Naive B cell (primary cell): ENCODE measurements at places on chromosomes 4 and X.

- no peak for DNase-seq
Observed at GRCh38 chr4:41207291-41207831, 7.0 kb downstream of the APBB2 start.

DNA sequence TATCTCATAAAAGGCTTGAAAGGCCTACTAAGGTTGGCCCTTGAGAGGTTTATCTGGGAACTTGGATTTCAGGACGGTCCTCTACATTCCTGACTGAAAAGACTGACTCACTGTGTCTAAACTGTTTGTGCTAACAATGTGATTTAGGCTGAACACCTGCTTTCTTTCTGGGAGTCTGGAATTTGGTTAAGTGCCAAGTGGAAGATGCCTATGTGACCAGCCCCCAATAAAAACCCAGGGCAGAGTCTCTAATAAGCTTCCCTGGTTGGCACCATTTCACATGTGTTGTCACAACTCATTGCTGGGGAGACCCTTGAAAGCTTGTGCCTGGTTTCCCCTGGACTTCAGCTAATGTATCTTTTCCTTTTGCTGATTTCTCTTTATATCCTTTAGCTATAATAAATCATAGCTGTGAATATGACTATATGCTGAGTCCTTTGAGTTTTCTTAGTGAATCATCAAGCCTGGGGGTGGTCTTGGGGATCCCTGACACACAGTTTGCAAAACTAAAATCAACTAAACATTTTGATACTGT lies 55.1 kb downstream of the GPR82 start:
- no peak for DNase-seq

GRCh38 chr4:147539959-147540358 lies 59.1 kb downstream of the EDNRA start:
- no peak for DNase-seq

DNA sequence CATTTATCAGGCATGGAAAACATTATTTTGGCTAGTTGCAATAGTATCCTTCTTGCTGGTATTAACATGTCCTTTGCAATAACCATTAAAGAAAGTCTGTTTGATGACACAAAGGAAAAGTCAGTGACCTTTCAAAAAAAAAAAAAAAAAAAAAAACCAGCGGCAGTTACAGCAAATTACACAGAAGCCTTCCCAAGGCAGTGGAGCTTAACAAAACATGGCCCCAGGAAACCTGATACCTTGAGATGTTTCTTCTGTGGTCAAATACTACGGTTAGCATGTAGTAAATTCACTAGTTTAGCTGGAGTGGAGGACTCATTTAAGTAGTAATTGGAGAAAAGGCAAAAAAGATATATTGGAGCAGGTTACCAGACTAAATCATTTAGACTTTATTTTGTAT lies 359.1 kb downstream of the DACH2 start:
- no peak for DNase-seq

DNA sequence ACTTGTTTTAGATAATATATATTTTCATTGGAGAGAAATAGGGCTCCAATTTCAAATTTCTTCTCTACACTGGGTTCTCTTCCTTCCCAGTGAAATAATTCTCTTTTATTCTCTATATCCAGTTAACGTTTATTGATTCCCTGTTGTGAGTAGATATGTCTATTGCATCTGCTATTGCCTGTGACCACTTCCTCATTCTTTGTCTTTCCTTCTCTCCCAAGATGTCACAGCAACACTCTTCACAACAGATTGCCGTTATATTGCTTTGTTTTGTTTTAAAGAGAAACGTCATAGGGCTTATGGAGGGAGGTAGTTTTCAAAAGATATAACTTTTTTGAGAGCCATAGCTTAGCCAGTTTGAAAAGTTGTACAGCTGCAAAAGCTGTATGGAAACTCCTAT lies 343.8 kb downstream of the ARHGAP24 start:
- no peak for DNase-seq

GRCh38 chrX:55818673-55819375 lies 101.3 kb downstream of the RRAGB start:
- no peak for DNase-seq

DNA sequence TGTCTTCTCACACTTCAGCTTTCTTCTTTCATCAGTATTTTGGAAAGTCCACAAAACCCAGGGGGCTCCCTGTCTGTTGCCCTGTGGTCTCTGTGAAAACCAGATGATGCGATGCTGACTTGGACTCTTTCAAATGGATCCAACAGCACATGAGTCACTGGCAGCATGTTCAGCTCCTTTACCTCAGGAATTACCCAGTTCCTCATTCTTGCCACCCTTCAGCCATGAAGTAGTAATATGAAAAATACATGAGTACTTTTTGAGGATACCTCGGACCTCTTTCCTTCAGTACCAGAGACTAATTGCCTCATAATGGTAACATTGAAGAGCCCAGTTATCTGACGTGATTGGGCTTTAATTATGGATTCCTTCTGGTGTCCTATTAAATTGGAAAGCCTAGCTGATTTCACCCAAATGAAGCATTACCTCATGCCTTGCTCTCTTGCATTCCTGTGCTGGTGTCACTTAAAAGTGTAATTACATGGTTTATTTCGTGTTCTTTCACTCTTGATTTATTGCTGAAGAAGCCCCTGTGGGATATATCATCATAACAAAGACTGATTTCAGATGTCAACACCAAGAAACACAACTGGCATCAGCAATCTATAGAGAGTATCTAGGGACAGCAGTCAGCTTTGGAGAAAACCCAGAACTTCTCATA lies 63.4 kb downstream of the NFKB1 start:
- peak; percentile 42 for DNase-seq

DNA sequence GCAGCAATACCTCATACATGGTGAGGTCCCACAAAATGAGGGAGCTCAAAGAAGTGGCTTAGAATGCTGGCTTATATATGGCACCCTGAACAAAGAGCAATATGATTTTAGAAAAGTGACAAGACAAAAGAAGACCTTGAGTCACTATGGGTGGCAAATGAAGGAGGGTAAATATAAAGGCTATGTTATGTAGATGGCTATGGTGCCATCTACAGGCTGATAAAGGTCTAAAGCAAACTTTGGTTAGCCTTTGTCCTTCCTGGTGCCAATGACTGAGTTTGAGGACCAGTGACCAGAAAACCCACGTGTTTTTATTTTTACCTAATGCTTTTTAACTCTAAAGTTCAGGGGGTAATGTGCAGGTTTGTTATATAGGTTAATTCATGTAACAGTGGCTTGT lies 151.8 kb downstream of the CCNG2 start:
- DNase-seq: no peak

- no peak for DNase-seq
Observed at GRCh38 chrX:31074522-31074921, 2.7 kb upstream of the FTHL17 start.

DNA sequence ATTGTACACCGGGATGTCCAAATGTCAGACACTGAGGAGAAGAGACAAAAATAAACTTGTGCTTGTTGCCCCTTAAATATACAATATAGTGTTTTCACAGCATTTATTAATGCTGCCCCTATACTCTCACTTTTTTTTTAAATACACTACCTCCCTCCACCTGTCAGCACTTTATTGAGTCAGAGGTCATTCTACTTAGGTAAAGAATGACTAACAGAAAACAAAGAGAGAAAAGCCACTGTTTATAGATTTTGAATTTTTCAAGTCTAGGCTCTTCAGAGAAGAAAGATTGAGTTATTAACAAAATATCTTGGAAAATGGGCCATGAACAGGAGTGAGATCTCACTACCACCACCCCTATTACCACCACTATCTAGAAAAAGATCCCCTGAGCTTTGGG lies 58.1 kb downstream of the NIPAL1 start:
- DNase-seq: no peak

DNA sequence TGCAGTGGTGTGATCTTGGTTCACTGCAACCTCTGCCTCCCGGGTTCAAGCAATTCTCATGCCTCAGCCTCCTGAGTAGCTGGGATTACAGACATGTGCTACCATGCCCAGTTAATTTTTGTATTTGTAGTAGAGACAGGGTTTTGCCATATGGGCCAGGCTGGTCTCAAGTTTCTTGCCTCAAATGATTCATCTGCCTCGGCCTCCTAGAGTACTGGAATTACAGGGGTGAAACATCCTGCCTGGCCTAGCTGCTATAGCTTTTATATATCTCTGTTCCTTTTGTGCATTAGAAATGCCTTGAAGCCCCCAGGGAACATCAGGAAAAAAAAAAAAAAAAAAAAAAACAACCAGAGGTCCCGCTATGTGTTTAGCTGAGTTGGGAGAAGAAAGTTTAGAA lies 34.8 kb downstream of the UBE2K start:
- no peak for DNase-seq

- no peak for DNase-seq
Observed at GRCh38 chr4:1998296-1998695, 10.5 kb downstream of the NELFA start.

- DNase-seq: no peak
Observed at GRCh38 chr4:24488399-24489164, 95.8 kb downstream of the DHX15 start.

- no peak for DNase-seq
Observed at GRCh38 chr4:138310991-138311390, 68.8 kb upstream of the SLC7A11 start.

DNA sequence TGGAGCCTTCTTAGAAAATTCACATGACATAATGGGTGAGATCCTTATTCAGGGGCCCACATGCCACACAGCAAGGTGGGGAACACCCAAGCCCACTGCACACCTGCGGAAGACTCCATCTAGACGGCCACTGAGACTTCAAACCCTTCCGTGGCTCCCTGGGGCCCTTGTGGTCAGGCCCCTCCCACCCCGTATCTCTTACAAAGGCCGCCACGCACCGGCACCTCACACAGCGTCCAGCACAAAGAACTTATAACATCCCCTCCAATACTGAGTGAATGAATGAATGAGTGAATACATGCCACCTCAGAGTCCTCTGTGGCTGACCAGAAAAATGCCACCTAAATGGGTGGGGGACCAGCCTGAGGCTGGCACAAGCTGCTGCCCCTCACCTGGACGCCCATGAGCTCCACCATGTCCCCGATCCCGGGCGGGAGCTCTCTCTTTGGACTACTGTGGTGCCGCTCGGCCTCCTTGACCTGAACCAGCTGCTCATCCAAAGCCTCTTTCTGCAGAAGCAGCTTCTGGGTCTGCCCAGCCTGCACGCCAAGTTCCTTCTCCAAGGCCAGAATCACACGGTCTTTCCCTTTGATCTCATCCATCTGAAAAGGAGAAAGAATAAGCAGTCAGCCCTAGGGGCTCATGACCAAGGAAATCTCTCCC lies 66.9 kb upstream of the C4orf50 start:
- no peak for DNase-seq

DNA sequence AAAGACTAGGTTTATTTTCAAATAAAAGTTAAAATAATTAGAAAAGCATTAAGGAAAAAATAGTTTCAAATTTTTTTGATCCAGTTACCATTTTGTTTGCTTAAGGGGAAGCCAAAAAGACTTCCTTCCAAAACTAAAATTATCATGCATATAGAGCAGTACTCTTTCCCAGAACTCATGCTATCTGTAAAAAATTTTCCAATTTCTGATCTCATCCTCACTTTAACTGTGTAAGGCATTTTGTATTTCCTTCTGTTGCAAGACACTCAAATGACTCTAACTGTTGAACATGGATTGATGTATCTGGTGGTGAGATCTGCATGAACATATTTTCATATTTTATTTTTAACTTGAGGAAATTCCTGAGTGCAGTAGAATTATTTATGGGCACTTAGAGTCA lies 150.1 kb downstream of the ADAM29 start:
- DNase-seq: no peak

DNA sequence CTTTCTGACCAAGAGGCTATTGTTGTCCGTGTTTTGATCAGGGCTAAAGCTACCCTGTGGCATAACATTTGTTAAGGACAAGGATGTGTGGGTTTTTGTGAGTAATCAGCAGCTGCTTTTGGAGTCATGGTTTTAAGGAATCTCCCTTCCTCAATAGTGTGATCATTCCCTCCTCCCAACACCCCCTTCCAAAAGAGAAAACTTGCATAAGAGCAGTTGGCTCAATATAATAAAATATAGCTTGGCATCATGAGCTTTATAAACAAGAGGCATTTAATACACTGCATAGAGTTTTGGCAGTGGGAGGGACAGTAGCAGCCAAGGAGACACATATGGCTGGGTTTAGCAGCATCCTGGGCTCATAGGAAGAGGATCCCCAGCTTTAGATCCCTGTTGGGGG lies 84.7 kb downstream of the NHS start:
- no peak for DNase-seq

- no peak for DNase-seq
Observed at GRCh38 chr4:147223576-147223975, 257.3 kb upstream of the EDNRA start.

DNA sequence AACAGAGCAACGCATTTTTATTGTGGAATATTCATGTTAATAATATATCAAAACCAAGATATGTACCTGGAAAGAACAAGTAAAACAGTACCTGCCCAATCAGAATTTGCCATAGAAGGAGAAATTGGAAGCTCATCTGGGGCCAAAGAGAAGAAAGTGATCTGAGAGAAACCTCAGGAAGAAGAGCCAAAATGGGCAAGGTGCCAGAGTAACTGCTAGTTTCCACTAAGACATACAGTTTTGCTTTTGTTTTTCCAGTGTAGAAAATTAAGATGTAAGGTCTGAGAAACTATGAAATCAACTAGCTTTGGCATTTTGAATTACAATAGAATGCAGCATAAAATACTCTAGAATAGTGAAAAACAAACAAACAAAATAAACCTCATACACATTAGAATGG lies 2201.2 kb downstream of the ARAP2 start:
- no peak for DNase-seq

- DNase-seq: no peak
Observed at GRCh38 chr4:145861336-145862318, 77.0 kb downstream of the ZNF827 start.

- DNase-seq: no peak
Observed at GRCh38 chrX:135328421-135329005, 19.2 kb downstream of the ETDC start.

DNA sequence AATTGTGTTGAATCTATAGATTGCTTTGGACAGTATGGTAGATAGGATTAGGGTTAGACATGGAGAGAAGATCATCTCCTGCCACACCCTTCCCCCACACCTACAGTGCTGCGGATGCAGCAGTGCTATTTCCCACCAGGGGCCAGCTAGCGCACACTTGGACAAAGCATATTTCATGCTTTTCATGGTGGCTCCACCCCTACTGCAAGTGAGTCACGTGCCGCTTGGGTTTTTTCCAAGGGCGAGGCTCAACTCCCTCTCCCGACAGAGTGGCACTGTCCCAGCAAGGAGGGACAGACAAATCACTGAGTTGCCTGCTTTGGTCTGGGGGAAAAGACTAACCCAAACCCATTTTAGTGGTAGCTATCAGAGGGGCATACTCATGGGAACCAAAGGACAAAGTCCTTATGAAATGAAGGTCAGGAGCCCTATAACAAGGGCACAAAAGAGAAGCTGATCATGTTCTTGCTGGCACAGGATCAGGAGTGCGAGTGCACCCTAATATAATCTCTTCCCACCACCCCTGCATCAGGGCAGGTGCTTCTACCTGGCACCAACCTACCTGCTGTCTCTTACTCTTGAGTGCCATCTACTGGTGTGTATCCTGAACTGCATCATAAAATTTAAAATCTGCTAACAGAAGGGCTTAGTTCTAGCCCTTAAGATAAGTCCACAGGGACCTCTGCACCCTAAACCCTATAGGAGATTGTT lies 55.1 kb upstream of the PGAM4 start:
- peak; percentile 38 for DNase-seq

GRCh38 chr4:68375667-68376559 lies 26.0 kb upstream of the YTHDC1 start:
- peak; percentile 58 for DNase-seq
